ENCODE measurements at places on chromosomes 12 and 14. TPM values are rescaled to one million over a fixed set of nuclear protein-coding genes. Genes with fewer than 3 reads are reported as not detected.

- no peak for DNase-seq
Measured at GRCh38 chr14:97162621-97163020, 365.4 kb downstream of the VRK1 start.

GRCh38 chr12:69028941-69029729 is 96.2 kb upstream of the CPM start:
- peak; percentile 30 for DNase-seq

DNA sequence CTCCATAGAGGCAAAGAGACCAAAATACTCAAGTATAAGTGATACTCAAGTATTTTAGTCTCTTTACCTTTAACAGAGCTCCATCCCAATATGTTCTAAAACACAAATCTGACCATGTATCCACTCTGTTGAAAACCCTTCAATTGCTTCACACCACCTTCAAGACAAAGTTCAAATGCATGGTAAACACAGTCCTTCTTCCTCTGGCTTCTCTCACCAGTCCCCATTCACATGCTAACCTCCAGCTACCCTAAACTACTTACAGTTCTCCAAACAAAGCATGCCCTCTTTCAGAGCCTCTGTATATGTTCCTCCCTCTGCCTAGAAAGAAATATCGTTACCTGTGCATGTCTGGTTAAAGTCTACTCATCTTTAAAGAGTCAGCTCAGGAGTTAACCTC is 100.2 kb downstream of the NUMB start:
- no peak for DNase-seq

- DNase-seq, result no peak
Measured at GRCh38 chr14:54715811-54716210, 148.9 kb downstream of the SAMD4A start.

DNA sequence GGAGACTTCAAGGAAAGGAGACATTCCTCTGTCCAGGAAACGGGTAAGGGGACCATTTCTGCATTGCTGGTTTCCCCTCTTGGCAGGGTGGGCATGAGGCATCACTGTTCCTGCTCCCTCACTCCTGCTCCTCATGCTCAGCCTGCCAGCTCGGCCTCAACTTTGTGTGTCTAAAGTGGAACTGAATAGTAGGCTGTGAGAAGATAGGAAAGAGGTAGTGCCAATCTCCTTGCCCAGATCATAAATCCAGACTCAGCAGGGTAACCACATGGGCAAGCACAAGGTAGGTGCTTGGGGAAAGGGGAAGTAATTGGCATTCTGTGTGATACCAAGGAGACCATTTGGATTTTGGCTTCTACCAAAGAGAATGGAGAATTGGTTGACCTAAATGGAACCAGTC is 2.6 kb downstream of the LTB4R start:
- DNase-seq, result no peak

GRIP1 gene
- 0.37 TPM for total RNA-seq

ENDOU gene
- not detected for total RNA-seq

Measured in HT1080 (cell line).